Hippocampal formation (tissue), 2 donors: ENCODE measurements at places on chromosomes 2 and 18.

DNA sequence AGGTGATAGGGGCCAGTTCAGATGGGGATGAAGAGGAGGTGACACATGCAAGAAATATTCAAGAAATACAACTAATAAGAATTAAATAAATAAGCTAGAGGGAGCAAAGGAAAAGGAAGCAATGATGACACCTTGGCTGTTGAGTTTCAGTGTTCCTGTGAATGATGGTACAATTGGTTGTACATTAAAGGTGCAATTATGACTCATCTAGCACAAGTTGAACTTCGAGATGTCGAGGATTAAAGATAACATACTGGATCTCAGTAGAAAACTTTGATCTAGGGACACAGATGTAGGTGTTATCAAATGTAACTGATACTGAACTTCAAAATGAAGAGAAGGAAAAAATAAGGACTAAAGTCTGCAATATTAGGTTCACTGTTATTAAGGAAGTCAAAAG, 760.6 kb upstream of the CHAC2 start:
- DNase-seq = no peak

- DNase-seq = no peak
Observed at GRCh38 chr2:1082456-1083205, 132.0 kb downstream of the SNTG2 start.

- DNase-seq = no peak
Observed at GRCh38 chr2:63058144-63058920, 7.7 kb downstream of the OTX1 start.

- no peak for DNase-seq
Observed at GRCh38 chr2:196480653-196481323, 158.7 kb upstream of the CCDC150 start.

GRCh38 chr18:56652802-56653201, 1.6 kb downstream of the WDR7 start:
- DNase-seq = no peak

DNA sequence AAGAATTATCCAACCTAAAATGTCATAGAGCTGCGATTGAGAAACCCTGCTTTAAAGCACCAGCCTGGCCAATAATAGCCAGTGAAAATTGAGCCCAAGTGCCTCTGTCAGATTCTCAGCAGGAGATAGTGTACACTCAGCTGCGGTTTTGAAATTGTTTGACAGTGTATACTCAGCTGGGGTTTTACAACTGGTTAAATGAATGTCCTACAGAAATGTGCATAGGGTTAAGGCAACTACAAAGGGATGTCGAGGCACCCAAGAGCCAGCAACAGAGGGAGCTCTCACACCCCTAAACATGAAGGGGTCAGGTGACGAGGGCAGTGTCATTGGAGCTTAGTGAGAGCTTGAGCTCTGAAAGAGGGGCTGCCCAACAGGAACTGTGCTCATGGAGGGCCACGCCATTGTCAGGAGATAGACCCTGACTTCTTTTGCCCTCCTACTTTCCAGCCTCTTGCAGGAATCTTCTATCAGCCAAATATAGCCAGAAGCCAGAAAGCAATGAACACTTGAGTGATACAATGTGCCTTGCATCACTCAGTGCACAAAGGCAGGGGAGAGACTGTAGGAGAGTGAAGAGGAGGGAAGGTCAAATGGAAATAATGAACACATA, 15.1 kb downstream of the ACTG2 start:
- no peak for DNase-seq
